ENCODE measurements at places on chromosomes 7 and 10.

- H3K4me1 ChIP-seq = no peaks in the 10 kb centered on the region
- H3K27me3 ChIP-seq = no peaks in the 10 kb centered on the region
- peaks cover 22% of the 10 kb centered on the region for H3K36me3 ChIP-seq
- DNase-seq = no peak
- H3K27ac ChIP-seq = no peak overlapping the region
Observed at GRCh38 chr7:130189343-130189742, 15.9 kb downstream of the TMEM209 start.

GRCh38 chr7:44376429-44377133, 51.2 kb upstream of the CAMK2B start:
- no peaks in the 10 kb centered on the region for H3K36me3 ChIP-seq
- H3K4me1 ChIP-seq = peaks cover 44% of the 10 kb centered on the region
- no peak for DNase-seq
- no peak overlapping the region for H3K4me3 ChIP-seq

DNA sequence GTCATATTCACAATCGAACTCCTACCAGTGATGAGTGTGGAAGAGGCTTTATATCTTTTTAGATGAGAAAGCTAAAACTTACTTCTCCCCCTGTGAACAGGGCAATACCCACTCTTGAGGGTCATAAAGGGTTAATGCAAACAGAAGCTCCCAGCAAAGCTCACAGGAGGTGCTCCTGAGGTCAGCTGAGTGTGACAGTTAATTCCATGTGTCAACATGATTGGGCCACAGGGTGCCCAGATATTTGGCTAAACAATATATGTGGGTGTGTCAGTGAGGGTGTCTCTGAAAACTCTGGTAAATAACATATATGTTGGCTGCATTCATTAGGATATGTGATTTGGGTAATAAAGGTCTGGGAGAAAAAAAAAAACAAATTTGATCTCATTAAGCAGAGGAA, 86.0 kb downstream of the HIP1 start:
- H3K27me3 ChIP-seq = no peaks in the 10 kb centered on the region
- no peak overlapping the region for H3K27ac ChIP-seq
- no peaks in the 10 kb centered on the region for H3K36me3 ChIP-seq
- DNase-seq = no peak
- no peak overlapping the region for H3K4me3 ChIP-seq
- peaks cover 5% of the 10 kb centered on the region for H3K4me1 ChIP-seq

DNA sequence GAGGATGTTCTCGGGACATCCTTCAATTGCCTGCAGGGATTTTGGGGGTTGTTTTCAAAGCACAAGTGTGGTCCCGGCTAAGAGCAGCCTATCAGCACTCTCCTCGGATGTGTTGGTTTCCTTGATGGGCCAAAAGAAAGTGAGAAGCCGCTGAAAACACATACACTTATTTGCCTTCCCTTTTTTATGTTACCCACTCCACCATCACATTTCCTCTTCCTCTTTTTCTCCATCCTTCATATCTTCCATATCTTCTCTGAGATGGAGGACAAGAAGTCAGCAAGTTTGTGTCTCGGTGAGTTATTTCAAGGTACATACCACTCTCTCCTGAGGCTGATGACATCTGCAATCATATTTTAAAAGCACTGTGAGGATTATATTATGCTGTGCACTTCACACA, 64.0 kb downstream of the ZNF33B start:
- H3K4me3 ChIP-seq = no peak overlapping the region
- H3K36me3 ChIP-seq = no peaks in the 10 kb centered on the region
- no peak for DNase-seq

DNA sequence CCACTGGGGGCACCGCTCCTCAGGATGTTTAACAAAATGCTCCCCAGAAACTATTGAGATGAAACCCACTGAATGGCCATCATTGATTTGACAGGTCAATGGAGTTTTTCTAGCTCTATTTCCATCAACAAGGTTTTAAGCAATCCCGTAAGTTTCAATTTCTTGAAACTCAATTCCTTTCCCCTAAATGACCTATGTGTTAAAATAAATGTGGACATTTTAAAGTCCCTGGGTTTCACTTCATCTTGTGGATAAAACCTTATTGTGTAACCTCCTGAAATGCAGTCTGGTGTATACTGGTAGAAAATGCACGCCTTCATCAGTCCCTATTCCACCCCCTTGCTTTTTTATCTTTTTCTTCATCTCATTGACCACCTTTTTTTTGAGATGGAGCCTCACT, 8.9 kb upstream of the C7orf33 start:
- H3K36me3 ChIP-seq = no peaks in the 10 kb centered on the region
- no peak overlapping the region for H3K27ac ChIP-seq
- H3K27me3 ChIP-seq = no peaks in the 10 kb centered on the region
- no peaks in the 10 kb centered on the region for H3K4me1 ChIP-seq
- no peak overlapping the region for H3K4me3 ChIP-seq
